Tibial nerve (tissue), 4 donors: ENCODE measurements at places on chromosomes 16 and 17. TPM values are rescaled to one million over a fixed set of nuclear protein-coding genes. Genes with fewer than 3 reads are reported as not detected.

The RNF112 gene
- total RNA-seq = 2.5 TPM

DNA sequence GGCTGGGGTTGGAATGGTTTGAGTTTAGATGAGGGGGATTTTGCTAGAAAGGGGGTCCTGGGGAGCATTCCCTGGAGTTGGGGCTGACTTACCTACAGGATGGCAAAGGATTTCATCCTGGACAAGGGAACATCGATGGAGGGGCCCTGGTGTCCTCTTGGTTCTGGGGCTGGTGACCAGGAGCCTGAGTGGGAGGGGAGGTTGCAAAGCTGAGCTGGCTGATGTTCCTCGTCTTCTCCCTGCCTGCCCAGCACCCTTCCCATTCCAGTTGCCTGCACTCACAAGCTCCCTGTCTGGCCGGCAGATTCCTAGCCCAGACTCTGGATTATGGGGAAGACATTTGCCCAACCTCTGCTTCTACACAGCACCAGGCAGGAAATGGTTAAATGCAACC, 37.2 kb downstream of the ITGAE start:
- peak overlapping the region; percentile 7 for H3K27ac ChIP-seq
- H3K27me3 ChIP-seq = no peaks in the 10 kb centered on the region
- H3K4me1 ChIP-seq = no peaks in the 10 kb centered on the region

DNA sequence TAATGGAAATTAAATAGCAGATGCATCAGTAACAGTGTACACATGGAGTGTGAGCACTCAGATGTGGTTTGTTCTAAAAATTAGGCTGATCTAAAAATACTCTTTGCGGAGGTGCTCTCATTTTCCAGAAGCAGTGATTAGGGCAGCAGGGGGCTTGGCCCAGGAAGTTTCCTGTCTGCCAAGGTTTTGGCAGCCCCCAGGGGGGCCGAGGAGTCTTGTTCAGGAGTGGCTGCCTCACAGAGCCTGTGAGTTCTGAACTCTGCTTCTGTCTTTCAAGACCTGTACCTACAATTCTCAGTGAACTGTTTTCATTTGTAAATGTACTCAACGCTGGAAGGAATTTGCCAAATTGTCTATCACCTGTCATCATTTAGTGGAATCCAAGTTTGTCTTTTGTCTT, 388.4 kb upstream of the CDH11 start:
- no peak overlapping the region for H3K27ac ChIP-seq
- H3K36me3 ChIP-seq = no peaks in the 10 kb centered on the region
- no peaks in the 10 kb centered on the region for H3K27me3 ChIP-seq
- no peak overlapping the region for H3K4me3 ChIP-seq
- DNase-seq = no peak

- no peaks in the 10 kb centered on the region for H3K4me1 ChIP-seq
- no peak overlapping the region for H3K4me3 ChIP-seq
- no peaks in the 10 kb centered on the region for H3K36me3 ChIP-seq
Observed at GRCh38 chr16:9275377-9275776, 183.9 kb downstream of the HAPSTR1 start.

The HSF4 gene
- total RNA-seq = 103 TPM

DNA sequence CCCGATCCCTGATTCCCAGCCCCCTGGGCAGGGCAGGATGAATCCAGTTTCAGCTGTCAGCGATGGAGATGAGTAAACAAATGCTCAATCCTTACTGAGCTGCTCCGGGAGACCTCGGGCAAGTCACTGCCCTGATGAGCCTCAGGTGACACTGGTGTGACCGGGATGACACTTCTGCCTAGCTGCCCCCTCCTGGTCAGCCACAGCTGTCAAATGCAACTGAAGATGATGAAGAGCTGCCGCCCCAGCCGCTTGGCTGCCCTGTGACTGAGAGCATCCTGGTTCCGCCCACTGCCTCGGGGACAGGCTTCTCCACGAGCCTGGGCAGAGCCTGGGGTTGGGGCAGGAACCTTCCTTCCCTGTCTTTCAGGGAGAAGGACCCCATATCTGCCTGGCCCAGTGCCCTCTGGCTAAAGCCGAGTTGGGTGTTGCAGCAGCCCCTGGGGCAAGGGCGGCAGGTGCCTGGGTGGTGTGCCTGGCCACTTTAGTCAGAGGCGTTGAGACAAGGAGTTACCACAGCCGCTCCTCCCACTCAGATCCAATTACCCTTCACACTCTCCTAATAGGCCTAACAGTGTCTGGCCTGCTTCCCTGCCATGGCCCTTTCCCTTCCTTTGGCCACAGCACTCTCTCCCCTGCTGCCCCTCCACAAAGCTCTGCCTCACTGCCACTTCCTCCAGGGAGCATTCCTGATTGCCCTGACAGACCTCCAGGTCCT, 5.5 kb downstream of the CCL17 start:
- H3K27me3 ChIP-seq = no peaks in the 10 kb centered on the region
- H3K36me3 ChIP-seq = no peaks in the 10 kb centered on the region
- H3K27ac ChIP-seq = no peak overlapping the region
- DNase-seq = no peak

- H3K4me3 ChIP-seq = peak overlapping the region; percentile 96
- no peak overlapping the region for H3K27ac ChIP-seq
- peaks cover 15% of the 10 kb centered on the region for H3K4me1 ChIP-seq
- no peaks in the 10 kb centered on the region for H3K27me3 ChIP-seq
Observed at GRCh38 chr16:15887283-15887682, 1.1 kb downstream of the CEP20 start.

DNA sequence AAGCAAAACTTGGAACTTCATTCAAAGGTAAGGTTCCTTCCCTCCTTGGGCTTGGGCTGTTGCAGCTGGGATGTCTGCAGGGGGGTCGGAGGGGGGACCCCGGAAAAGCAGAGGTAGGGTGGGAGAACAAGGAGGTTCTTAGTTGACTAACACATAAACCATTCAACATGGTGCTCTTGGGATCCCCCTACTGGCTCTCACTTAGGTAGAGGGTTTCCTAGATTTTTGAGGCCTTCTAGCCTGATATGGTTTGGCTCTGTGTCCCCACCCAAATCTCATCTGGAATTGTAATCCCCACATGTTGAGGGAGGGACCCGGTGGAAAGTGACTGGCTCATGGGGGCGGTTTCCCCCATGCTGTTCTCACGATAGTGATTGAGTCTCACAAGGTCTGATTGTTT, 93.9 kb downstream of the RGS9 start:
- peaks cover 10% of the 10 kb centered on the region for H3K27me3 ChIP-seq
- DNase-seq = no peak
- H3K4me3 ChIP-seq = no peak overlapping the region
- no peaks in the 10 kb centered on the region for H3K36me3 ChIP-seq
- H3K27ac ChIP-seq = no peak overlapping the region

The SLFN13 gene
- total RNA-seq = 5.1 TPM

The ITGB4 gene
- 214 TPM for total RNA-seq

- H3K4me3 ChIP-seq = peak within 1 kb of the TSS; percentile 81
- H3K27me3 ChIP-seq = no peaks in the 10 kb centered on the region
- H3K36me3 ChIP-seq = no peaks in the 10 kb centered on the region
- H3K27ac ChIP-seq = peak within 1 kb of the TSS; percentile 87
- DNase-seq = peak; percentile 36
- peaks cover 4% of the 10 kb centered on the region for H3K4me1 ChIP-seq
Observed at GRCh38 chr17:28842282-28843012, at the start of gene FAM222B. Gene FAM222B, minus strand, starts transcription at chr17:28842790. Its CDS starts 76,123 bp downstream, at chr17:28766667.

GRCh38 chr17:4310354-4311060, 46.7 kb upstream of the ANKFY1 start:
- no peak overlapping the region for H3K4me3 ChIP-seq
- no peak for DNase-seq
- H3K4me1 ChIP-seq = peaks cover 27% of the 10 kb centered on the region
- H3K27ac ChIP-seq = no peak overlapping the region
- no peaks in the 10 kb centered on the region for H3K27me3 ChIP-seq

GRCh38 chr16:10616756-10617640, 36.6 kb upstream of the EMP2 start:
- H3K27ac ChIP-seq = peak overlapping the region; percentile 89
- no peak overlapping the region for H3K4me3 ChIP-seq
- H3K4me1 ChIP-seq = no peaks in the 10 kb centered on the region
- H3K27me3 ChIP-seq = no peaks in the 10 kb centered on the region

The OTOP3 gene
- not detected for total RNA-seq

DNA sequence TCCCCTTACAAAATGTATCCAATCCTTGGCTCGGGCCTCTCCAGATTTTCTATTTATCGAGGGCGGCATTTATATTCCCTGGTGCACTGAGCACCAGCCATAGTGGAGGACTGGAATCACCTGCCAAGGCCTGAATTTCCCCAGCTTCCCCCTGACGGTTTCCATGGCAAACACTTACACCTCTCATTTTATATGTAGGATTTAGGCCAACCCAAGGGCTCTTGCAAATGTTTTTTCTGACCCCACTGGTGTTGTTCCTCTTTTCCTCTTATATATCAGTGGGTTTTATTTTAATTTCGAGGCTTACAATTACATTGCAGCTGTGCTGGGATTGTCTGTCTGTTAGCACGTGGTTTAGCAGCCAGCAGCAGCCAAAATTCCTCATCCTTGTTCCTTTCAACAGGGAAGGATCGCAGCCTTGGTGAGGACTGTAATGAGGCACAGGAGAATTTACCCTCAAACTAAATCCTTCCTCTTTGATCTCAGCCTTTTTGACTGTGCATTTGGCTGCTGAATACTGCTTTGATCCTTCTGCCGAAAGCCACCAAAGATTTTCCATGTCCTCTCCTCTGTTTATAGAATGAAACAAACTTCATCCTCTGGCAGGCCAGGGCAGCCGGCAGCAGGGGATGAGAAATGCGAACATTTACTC, 26.5 kb upstream of the CES5A start:
- no peaks in the 10 kb centered on the region for H3K4me1 ChIP-seq
- H3K27ac ChIP-seq = no peak overlapping the region
- H3K36me3 ChIP-seq = no peaks in the 10 kb centered on the region
- DNase-seq = no peak
- no peaks in the 10 kb centered on the region for H3K27me3 ChIP-seq

The GPRC5C gene
- total RNA-seq = 66.8 TPM

The CCL5 gene
- total RNA-seq = 1.4 TPM

DNA sequence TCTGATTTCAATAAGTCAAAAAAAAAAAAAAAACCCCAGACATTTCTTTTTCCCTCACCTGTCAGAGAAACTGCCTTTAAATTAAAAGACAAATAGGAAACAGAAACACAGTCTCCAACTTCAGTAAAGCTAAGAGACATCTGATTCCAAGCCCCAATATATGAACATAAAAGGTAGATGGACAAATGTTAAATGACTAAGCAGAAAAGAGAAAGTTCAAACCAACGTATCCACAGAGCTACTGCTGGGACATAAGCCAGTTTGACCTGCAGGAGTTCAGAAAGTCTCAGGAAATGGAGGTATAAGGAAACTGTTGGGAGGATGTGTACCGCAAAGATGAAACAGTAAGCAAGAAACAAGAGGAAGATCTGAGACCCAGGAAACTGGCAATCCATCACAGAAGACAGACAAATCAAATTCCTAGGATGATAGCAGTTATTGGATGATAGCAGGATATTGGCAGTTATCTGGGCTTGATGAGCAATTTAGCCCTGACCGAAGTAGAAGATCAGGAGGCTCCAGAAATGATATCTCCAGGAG, 135.0 kb downstream of the BRIP1 start:
- H3K27ac ChIP-seq = no peak overlapping the region
- DNase-seq = no peak
- H3K36me3 ChIP-seq = no peaks in the 10 kb centered on the region
- H3K27me3 ChIP-seq = no peaks in the 10 kb centered on the region

The TMC8 gene
- 5.2 TPM for total RNA-seq

- H3K36me3 ChIP-seq = peaks cover 75% of the 10 kb centered on the region
- DNase-seq = no peak
- H3K4me3 ChIP-seq = no peak overlapping the region
- no peaks in the 10 kb centered on the region for H3K27me3 ChIP-seq
- H3K4me1 ChIP-seq = peaks cover 11% of the 10 kb centered on the region
Observed at GRCh38 chr17:27586203-27586721, 44.7 kb upstream of the LGALS9 start.

The PITPNM3 gene
- total RNA-seq = 3.1 TPM

DNA sequence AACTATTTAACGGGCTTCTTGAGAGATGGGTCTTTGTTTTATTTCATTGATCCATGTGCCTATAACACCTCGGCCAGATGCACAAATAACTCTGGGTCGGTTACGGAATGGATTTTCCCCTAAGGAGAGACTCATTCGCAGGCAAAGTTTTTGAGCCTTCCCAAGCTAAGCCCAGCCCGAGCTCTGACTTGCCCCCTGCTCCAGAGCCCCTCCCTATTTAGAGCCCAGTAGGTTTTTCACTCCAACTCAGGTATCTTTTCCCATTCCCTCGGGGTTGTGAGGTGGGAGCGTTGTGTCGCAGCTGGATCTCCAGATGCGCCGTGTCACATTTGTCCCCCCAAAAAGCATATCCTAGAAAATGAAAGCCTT, 812 bp upstream of the MYOCD start:
- H3K27ac ChIP-seq = peak overlapping the region; percentile 49
- DNase-seq = no peak
- H3K4me3 ChIP-seq = peak overlapping the region; percentile 27
- peaks cover 14% of the 10 kb centered on the region for H3K4me1 ChIP-seq
- peaks cover 29% of the 10 kb centered on the region for H3K27me3 ChIP-seq

The KRT20 gene
- not detected for total RNA-seq

GRCh38 chr17:15944759-15945526, at the start of gene ADORA2B:
Gene ADORA2B, plus strand, starts transcription at chr17:15945130. Its CDS starts 119 bp downstream, at chr17:15945249.
- no peak for DNase-seq
- H3K36me3 ChIP-seq = no peaks in the 10 kb centered on the region
- peak within 1 kb of the TSS; percentile 61 for H3K27ac ChIP-seq
- peaks cover 18% of the 10 kb centered on the region for H3K4me1 ChIP-seq
- peak within 1 kb of the TSS; percentile 56 for H3K4me3 ChIP-seq

GRCh38 chr17:6374761-6375312, 60.1 kb downstream of the AIPL1 start:
- no peaks in the 10 kb centered on the region for H3K4me1 ChIP-seq
- no peaks in the 10 kb centered on the region for H3K27me3 ChIP-seq

GRCh38 chr17:67096609-67097008, 52.3 kb downstream of the CACNG1 start:
- no peak overlapping the region for H3K4me3 ChIP-seq
- no peaks in the 10 kb centered on the region for H3K27me3 ChIP-seq
- DNase-seq = no peak
- peaks cover 22% of the 10 kb centered on the region for H3K4me1 ChIP-seq

The KRT24 gene
- not detected for total RNA-seq

DNA sequence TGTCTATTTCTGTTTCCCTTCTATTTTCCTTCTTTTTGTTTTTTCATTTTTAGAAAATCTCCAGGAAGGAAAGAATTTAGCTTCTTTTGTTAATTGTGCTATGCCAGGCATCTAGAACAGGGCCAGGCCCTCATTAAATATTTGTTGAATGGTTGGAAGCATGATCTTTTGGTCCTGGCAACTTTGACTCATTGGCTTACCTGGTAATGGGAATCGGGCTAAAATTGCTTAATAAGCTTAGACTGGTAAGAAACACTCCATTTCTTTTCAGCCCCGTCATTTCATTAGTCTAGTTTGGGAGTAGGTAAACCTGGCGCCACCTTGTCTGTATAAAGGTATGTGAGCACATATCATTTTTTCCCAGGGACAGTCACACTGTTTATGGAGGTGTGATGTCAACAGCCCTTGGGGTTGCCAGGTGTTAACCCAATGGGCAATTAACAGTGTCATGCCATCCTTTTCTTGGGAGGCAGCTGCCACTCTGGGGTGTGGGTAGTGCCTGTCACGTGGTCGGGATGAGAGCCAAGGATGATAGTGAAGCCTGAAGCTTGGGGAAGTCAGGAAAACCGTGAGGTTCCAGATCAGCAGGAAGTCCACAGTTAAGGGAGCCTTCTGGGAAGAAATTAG, 9.5 kb upstream of the NDEL1 start:
- DNase-seq = no peak
- H3K4me3 ChIP-seq = no peak overlapping the region
- no peak overlapping the region for H3K27ac ChIP-seq
- no peaks in the 10 kb centered on the region for H3K36me3 ChIP-seq
- H3K4me1 ChIP-seq = no peaks in the 10 kb centered on the region

GRCh38 chr17:37081287-37081686, 132.5 kb downstream of the AATF start:
- H3K27ac ChIP-seq = no peak overlapping the region
- no peaks in the 10 kb centered on the region for H3K4me1 ChIP-seq
- peaks cover 18% of the 10 kb centered on the region for H3K36me3 ChIP-seq

The PAQR4 gene
- 9.2 TPM for total RNA-seq

The FOXF1 gene
- not detected for total RNA-seq
